ENCODE measurements at places on chromosomes 11 and 22.

- DNase-seq: peak; percentile 65
These were observed 17.3 kb upstream of the EIF3D start for GRCh38 chr22:36546092-36546804.

DNA sequence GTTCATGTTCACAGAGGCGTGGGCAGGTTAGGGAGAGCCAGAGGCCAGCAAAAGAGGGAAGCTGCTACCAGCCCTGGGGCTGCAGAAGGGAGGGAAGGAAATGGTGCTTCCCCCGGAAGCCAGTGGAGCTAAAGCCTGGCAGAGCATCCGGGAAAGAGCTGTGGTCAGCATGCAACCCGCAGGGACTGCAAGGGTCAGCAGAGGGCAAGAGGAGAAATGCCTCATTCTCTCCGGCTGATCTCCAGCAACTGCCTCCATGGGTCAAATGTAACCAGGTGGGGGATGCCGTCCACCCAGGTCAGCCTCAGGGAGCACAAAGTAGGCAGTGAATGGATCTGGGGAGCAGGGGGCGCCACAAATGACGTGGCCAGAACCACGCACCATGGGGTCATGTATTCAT is 36.9 kb upstream of the PRR5 start:
- no peak for DNase-seq

GRCh38 chr11:13376402-13376801 is 86.6 kb downstream of the BTBD10 start:
- no peak for DNase-seq

DNA sequence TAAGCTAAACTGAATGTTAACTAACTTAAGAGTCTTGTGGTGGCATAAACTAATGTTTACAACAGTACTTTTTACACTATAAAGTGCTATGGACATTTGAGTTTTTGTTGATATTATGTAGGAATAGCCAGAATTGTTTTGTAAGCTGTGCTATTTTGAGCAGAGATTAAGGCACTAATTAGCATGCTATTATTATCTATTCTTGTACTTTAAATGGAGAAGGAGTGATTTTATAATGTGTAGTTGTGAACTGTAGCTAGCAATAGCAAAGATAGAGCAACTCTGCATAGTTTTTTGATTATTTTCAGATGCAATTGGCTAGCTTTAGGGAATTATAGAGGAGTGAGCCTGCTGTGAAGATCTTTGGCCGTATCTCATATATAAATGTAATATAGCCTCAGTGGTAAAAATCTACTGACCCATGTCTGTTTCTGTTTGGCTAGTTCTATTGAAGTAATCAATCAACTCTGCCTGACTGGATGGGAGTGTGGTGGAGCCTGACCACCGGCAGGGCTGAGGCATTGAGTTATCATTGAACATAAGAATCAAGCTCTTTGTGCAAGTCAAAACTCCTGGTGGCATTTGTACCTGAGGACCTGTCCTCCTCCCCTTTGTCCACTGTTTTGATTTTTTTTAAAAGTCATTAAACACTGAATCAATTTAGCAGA is 34.3 kb downstream of the NCAM1 start:
- no peak for DNase-seq

DNA sequence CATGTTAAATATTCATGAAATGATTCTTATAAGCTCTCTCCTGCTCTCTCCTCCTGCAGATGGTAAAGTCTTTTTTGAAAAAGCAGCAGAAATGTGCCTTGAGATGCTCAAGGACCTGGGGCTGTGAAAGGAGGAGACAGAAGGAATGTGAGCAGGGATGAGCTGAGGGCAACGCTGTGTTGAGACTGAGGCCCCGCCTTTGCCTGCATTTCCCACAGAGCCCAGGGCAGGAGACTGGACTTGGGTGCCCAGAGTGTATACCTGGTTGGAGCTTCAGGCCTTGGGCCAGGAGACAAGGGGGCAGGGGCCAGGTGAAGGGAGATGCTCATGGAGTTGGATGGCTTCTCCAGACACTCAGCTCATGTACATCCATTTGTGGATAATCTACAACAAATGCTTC is 39.2 kb downstream of the CEP164 start:
- DNase-seq: no peak

- peak; percentile 35 for DNase-seq
These were observed 12.9 kb upstream of the RHOD start for GRCh38 chr11:67043572-67044349.
